ENCODE measurements at places on chromosomes 16 and 17.
A peak's percentile ranks its signal among the peaks of the same experiment; 100 is the strongest.

DNA sequence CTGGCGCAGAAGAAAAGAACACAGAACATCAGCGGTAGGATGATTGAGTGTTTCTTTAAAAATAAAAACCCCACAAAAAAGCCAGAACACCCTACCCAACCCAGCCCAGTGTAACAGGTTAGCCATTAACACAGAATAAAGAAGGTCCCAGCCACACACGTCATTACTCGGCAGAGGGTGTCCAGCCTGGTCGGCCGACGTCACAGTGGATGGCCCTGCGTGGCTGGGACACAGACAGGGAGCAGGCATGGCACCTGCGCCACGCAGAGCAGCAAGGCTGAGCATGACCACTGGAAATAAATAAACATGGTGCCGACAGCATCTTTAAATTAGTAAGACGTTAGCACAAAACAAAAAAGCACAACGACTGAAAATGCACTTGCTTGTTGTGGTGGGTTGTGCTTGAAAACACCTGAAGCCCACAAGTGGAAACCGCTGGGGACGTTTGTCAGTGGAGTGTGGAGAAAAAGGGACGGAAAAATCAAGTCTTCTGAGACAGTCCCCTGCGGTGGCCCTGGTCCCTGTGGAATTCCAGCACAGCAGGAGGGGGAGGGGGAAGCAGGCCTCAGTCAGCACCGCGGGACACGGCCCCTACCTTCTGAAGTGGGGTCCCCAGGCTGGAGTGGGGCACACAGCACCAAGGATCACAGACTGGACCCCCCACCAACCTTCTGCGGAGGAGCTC, 39.2 kb downstream of the SLC7A5 start:
- DNase-seq, result no peak

DNA sequence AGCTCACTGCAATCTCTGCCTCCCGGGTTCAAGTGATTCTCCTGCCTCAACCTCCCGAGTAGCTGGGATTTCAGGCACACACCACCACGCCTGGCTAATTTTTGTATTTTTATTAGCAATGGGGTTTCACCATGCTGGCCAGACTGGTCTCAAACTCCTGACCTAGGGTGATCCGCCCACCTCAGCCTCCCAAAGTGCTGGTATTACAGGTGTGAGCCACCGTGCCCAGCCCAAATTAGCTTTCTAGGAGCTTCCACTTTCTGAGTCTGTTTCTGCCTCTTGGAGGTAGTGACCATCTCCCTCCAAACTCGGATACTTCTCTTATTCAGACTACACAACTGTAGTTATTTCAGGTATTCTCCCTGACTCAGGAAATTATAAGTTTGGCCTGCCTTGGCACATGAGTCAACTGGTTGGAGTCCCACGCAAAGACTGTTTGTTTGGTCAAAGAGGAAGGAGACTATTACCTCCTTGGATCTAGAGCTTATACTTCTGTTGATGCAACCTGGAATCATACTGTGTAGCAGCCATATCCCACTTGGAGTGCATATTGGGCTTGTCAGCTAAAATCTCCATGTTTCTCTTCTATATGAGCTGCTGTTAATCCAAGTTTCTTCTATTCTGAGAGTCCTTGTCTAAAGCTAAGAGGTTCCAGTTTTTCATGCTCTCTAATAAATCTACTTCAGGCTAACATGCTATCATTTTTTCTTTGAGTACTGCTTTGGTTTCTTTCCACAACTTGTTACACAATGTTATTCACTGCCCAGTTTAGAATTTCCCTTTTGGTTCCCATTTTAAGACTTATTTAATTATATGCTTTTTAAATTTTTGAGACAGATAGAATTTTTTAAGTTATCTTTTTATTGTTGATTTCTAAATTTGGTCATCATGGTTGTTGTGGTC, 7.5 kb downstream of the IL4R start:
- DNase-seq, result no peak

DNA sequence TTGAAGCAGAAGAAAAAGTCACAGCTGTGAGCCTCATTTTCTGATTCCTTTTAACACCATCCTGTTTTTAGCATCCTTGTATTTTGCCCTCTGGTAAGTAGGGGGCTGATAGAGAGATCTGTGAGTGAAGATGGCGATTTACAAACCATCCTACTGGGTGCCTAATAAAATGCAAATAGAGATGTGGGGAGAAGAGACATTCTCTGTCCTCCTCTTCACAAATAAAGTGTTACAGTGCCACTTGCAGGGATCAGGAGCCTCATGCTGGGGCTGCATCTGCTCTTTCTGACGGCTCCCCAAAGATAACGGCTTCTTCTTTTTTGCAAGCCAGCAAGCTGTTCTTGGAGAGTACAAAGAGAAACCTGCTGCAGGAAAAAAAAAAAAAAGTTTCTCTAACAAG, 418.6 kb downstream of the TOX3 start:
- DNase-seq, result no peak

DNA sequence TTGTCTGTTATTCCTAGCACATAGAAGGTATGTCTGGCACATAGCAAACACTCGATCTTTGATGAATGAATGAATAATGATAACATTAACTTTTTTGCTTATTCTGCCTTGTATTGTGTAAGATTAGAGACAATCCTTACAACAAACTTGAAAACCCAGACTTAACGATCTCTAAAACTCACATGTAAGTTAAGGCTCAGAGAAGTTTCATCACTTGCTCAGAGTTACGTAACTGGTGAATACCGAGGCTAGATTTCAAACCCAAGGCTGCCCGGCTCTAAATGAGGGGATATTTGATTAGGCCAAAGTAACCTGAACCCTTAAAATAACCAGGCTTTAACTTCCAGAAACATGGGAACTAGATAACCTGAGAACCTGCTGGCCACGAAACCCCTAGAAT, 22.3 kb downstream of the CAPNS2 start:
- DNase-seq, result no peak

DNA sequence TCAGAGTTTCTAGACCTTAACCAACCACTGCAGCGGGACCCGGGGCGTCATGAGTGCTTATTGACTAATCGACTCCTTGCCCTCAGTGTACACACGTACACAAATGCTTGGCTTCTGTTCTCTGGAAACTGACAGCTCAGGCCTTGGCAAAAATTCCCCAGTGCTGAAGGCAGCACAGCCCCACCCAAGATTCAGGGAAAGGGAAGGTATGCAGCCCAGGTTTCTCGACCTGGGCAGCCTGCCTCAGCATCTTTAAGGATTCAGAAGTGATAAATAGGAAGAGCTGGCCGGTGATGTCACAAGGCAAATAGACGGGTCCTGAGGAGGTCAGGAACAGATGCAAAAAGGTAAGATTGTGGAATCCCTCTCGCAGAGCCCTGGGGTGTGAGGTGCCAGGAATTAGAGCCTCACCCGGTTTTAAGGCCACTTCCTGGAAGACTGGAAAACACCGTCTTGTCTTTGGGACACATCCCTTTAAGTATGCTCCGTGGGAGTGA, 9.0 kb upstream of the CDH3 start:
- DNase-seq, result no peak

DNA sequence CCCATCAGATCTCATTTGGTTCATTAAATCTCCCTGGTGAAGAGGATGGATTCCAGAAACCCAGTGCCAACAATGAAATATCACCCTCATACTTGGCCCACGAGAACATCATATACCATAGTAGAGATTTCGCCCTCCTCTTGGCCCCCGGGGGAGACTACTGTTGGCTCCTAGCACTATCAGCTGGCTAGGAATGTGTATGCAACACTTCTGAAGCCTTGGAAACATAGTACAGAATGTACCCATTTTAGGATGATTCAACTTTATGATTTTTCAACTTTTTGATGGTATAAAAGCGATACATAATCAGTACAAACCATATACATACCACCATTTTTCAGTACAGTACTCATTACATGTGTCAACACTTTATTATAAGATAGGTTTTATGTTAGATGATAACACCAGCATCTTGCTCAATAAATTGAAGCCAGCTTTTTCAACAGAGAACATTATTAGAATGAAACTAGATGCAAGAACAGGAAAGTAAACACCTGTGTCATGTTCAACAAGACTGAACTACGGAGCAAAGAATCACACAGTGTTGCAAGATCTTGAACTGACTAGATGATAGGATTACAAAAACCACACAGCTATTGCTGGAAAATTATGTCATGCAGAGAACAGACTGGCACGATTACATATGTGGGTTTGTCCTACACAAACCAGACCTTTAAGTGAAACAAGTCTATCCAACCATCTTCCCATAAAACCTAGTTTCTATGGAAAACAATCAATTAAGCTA, 17.2 kb downstream of the RSL1D1 start:
- DNase-seq, result no peak

DNA sequence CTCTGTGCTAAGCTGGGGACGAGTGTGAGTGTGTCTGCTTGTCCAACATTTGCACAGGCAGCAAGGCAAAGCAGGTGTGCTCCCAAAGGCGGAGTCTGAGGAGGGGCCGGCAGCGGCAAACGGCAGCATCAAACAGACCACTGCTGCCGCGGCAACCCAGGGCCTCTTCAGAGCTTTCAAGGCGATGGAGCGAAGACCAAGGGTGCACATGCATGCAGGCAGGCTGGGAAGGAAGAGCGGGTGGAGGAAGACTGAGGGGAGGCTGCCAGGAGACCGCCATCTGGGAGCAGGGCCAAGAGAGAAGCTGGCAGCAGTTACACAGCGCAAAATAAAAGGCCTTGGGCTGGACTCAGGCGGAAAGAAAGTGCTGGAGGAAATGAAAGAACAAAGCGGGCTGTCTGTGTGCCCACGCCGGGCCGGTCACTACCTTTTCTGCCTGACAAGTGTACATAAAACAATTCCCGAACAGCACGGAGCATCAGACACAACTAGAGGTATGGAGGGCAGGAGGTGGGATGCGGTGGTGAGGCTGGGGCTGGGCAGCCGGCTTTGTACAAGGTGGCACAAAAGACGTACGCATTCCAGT, 8.5 kb downstream of the TIMM22 start:
- DNase-seq, result no peak

- DNase-seq, result no peak
These were observed 3.1 kb upstream of the MED11 start for GRCh38 chr17:4728124-4728523.

DNA sequence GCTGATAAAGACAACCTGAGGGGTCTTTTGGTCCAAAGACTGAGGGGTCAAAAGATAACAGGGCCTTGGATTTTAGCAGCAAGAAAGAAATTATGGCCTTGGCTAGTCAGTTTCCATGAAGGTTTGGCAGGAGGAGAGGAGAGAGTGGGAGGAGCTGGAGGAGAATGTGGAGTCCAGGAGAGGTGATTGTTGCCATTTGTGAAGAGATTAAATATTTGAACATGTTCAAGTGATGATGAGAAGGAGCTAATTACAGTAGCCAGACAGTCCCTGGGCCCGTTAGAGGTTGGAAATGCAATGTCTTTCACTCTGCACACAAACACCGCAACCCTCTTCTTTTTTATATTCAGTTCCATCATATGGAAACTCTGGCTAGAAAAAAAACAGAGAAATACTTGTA, 68.6 kb downstream of the TNRC6C start:
- no peak for DNase-seq

- peak; percentile 69 for DNase-seq
These were observed 3.3 kb upstream of the HOXB8 start for GRCh38 chr17:48618256-48618896.

DNA sequence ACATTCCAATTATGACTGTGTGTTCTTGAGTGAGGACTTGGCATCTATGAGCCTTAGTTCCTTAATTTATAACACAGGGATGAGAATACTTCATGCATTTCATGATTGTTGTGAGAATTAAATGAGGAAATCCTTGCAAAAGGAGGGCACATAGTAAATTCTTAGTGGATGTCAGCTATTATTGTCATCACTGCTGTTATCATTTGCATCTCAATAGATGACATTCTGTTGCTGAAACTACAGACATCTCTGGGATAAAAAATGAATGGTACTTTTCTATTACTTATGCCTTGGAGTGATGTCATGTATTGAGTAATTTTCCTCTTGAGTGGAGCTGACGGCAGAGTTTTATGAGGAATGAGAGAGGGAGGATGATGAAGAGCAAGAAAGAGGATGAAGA, 184.4 kb upstream of the CDH11 start:
- DNase-seq, result no peak

GRCh38 chr16:14476183-14476582, 153.9 kb downstream of the PARN start:
- no peak for DNase-seq

DNA sequence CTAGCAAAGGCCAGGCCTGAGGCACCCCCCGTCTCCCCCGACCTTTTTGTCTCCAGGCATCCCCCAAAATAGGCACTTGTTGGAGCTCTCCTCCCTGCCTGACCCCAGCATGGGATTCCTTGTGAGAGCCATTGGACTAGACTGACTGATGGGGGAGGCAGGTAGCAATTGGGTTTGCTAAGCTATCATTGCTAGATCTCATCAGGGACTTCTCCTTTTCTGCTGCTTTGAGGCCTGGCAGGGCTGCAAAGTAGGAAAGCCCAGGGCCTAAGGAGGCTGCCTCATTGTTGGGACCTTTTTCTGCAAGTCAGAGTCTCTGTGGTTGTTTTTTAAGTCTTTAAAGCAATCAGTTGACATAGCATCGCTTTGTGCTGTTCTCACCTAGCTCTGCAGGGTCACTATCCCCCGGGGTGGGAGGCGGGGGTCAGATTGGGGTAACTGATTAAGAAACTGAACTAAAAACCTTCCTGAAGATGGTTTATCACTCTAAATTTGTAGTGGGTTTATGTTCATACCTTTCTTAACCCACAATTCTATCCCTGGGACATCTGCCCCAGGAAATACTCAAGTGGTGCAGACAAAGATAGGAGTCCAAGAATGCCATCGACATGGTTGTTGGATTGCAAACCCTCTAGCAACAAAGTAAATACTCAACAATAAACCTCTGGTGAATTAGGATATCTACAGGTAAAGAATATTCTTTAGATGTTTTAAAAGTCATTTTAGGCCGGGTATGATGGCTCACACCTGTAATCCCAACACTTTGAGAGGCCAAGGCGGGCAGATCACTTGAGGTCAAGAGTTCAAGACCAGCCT, 28.0 kb downstream of the LLGL2 start:
- DNase-seq, result no peak

DNA sequence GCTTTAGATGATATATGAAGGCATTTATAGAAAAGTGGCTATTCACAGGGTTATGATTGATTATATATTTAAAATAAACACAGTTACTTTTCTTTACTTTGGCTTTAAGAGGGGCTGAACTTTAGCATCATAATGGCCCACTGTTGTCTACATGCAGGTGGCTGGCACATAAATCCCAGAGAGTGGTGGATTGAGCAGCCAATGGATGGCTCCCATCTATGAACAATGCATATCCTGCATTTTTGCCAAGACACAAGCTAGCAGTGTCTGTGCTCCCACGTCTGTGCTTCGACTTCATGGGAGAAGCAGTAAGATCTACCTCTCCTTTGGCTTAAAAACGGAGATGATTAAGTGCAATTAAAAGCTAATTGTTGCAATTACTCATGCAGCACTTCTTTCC, 373.2 kb upstream of the CDH11 start:
- DNase-seq, result no peak

- no peak for DNase-seq
These were observed 86.1 kb downstream of the ZNF778 start for GRCh38 chr16:89303617-89304016.

- DNase-seq, result no peak
These were observed 57.8 kb downstream of the USP43 start for GRCh38 chr17:9702914-9703780.

GRCh38 chr17:28334171-28334570, 1.1 kb downstream of the IFT20 start:
- DNase-seq, result no peak
